K562 (cell line): ENCODE measurements at places on chromosomes 1 and 21. TPM values are rescaled to one million over a fixed set of nuclear protein-coding genes. Genes with fewer than 3 reads are reported as not detected.

Gene ERG
- not detected in 2 replicates for polyA plus RNA-seq

DNA sequence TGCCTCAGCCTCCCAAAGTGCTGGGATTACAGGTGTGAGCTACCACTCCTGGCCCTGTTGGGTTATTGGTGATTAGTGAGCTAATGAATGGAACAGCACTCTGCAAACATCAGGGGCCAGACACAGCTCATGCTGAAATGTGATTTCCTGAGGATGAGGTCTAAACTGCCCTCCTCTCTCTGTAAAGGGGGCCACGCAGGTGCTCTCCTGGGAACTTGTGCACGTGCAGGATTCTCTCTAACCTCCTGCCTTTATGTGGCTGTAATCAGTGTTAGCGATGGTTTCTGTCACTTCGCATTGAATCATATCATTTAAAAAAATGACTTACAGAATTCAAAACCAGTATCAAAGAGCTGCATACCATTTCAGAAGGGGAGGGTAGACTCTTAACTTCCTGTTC, 3.6 kb downstream of the GPR157 start:
- no peak overlapping the region for H3K27ac ChIP-seq
- H3K4me3 ChIP-seq, result no peak overlapping the region
- no peaks in the 10 kb centered on the region for H3K36me3 ChIP-seq
- H3K4me1 ChIP-seq, result no peaks in the 10 kb centered on the region
- DNase-seq, result no peak
- peaks cover 37% of the 10 kb centered on the region for H3K27me3 ChIP-seq

GRCh38 chr1:16926491-16927073, 4.9 kb downstream of the CROCC start:
- H3K27ac ChIP-seq, result no peak overlapping the region
- peaks cover 3% of the 10 kb centered on the region for H3K4me1 ChIP-seq
- H3K4me3 ChIP-seq, result no peak overlapping the region
- DNase-seq, result no peak

DNA sequence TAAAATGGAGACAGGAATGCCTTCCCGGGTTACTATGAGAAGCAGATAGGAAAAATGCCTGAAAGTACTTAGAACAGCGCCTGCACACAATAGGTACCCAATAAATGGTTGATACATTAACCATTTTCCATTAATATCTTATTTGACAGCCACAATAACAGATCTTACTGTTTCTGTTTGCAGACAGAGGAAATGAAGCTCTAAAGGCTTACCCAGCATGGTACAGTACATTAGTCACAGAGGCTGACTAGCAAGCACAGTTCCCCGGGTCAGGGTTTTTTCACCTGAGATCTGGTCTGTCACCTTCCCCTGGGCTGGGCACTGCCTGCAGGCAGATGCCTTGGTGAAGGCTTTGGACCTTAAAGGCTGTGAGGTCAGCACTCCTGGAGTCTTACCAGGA, 2.9 kb downstream of the TRIM63 start:
- peaks cover 55% of the 10 kb centered on the region; the same call in 2 of the 3 replicates for H3K4me1 ChIP-seq
- no peak overlapping the region for H3K27ac ChIP-seq
- H3K4me3 ChIP-seq, result no peak overlapping the region

DNA sequence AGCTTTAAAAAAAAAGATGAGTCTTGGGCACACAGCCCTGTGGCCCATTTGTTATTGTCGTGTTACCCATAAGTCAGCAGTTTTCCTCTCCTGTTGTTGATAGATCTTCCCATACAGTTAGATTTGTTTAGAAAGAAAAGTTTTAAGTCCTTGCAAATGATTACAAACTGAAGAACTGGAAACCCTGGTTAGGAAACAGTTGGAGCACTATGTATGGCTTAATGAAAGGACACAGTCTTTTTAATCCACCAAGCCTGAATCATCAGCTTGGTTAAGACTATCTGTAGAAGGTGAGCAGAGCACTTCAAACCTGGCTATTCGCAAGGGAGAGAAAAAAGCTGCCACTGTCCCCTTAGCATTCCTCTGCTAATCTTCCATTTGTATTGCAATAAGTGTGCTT, 241.0 kb downstream of the DISC1 start:
- H3K4me3 ChIP-seq, result no peak overlapping the region
- peaks cover 3% of the 10 kb centered on the region; the same call in 1 of the 3 replicates for H3K27me3 ChIP-seq
- H3K4me1 ChIP-seq, result no peaks in the 10 kb centered on the region
- H3K27ac ChIP-seq, result no peak overlapping the region
